ENCODE measurements at places on chromosomes 12 and 14. TPM values are rescaled to one million over a fixed set of nuclear protein-coding genes. Genes with fewer than 3 reads are reported as not detected.
A peak's percentile ranks its signal among the peaks of the same experiment; 100 is the strongest.

- no peak for DNase-seq
Measured at GRCh38 chr14:97010491-97011160, 213.4 kb downstream of the VRK1 start.

- DNase-seq, result no peak
Measured at GRCh38 chr14:72450473-72451044, 443.3 kb downstream of the DPF3 start.

The JPH4 gene
- total RNA-seq, result not detected

The TCL1B gene
- not detected for total RNA-seq

The TRIM9 gene
- 0.52 TPM for total RNA-seq

The CISTR gene
- not detected for total RNA-seq

DNA sequence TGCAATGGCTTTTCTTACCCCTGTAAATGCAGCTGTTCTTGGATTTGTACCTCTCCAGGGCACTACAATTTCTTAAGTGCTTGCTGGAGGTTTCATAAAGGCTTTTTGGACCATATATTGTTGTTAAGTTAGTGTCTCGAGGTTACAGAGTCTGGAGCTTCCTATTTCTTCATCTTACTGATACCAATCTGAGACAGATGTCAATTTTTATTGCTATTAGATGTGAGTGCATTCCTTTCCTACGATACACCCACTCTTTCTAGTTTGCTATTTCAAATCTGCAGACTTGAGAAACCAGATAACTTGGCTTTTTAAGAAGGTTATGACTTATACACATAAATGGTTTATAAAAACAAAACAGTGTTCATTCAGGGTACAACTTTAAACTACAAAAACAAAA, 2.1 kb downstream of the NOXRED1 start:
- no peak for DNase-seq

DNA sequence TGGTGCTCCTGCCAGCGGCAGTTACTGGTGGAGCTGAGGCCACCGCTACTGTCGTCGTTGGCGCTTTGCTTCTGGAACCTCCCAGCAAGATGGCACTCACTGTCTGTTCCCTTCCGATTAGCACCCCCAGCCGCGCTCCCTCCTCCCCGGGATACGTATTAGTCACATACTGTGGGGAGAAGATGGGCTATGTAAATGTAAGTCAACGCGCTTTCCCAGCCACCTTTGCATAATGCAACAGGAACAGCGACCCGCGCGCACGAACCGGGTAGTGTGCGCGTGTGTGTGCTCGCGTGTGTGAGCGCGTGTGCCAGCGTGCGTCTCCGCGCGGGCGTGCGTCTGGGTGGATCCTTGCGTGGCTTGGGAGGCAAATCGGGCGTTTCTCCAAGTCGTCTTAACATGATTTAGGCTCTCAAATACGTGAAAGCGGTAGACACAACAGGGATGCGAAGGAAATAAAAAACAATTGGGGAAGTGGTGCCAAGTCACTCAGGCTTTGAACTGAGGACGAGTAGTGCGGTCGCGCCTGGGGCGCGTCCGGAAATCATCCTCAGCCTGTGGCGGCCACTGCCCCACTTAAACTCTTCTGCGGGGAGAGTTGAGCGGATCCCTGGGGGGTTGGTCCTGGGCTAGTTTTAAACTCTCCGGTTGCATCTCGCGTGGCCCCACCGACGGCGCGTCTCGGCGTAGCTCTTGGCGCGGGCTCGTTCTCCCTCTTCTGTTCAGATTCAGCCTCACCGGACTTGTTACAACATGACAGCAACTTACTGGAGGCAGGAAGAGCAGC, 1.8 kb downstream of the FLRT2 start:
- DNase-seq, result peak; percentile 57

DNA sequence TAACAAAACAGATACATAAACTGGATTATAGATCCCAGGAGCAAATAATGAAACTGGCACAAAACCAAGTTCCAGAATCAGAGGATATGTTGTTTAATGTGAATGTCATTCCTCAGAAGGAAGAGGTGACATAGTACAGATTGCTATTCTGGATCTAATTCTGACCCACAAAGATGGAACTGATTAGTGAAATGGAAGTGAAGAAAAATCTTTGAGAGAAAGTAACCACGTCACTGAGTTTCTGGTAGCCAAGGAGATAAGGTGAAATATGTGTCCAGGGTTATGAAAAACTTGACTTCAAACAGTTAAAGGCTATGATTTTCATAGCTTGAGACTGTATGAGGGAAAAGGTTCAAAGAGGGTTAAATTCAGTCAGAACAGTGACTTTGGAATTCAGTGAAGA, 8.3 kb downstream of the OR10AD1 start:
- no peak for DNase-seq

DNA sequence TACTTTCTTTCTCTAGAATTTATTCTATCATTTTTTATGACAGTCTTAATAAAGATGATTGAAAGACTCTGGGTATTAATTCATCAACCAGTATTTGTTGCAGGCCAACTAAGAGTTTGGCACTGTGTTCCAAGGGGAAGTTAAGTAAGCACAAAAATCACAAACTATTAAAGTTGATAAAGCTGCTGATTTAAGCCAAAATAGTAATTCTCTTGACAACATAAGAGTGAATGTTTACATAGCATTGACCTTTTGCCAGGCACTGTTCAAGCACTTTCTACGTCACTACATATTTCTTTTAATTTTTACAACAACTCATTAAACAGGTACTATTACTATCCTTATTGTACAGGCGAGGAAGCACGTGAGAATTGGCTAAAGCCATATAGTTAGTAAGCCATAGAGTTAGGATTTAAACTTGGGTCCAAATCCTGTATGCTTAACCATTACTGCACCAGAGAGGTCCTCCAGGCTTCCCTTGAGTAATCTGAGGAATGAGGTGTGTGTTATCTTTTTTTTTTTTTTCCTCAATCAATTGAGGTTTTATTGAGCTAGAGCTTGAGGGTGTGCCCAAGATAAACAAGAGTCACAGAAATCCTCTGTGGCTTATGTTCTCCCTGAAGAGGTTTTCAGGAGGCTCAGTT, 1009.6 kb downstream of the DIO2 start:
- no peak for DNase-seq

DNA sequence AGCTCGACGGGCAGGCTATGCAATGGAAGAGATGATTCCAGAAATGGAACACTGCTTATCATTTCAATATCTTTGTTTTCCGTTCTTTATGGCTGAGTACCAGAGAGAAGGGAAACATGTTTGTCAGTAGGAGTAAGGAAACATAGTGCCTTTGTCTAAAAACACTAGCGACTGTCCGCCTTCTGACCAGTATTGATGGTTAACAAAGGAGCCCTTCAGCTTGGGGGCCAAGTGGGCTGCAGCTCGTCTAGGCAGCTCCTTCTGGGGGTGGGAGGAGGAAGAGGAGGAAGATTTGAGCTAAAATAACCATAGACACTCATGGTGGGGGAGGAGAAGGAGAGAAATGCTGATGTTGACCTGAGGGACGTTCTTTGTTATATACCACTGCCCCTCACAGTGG, 15.0 kb downstream of the COQ5 start:
- no peak for DNase-seq

- DNase-seq, result peak; percentile 48
Measured at GRCh38 chr12:31106101-31106803, 32.6 kb downstream of the DDX11 start.

DNA sequence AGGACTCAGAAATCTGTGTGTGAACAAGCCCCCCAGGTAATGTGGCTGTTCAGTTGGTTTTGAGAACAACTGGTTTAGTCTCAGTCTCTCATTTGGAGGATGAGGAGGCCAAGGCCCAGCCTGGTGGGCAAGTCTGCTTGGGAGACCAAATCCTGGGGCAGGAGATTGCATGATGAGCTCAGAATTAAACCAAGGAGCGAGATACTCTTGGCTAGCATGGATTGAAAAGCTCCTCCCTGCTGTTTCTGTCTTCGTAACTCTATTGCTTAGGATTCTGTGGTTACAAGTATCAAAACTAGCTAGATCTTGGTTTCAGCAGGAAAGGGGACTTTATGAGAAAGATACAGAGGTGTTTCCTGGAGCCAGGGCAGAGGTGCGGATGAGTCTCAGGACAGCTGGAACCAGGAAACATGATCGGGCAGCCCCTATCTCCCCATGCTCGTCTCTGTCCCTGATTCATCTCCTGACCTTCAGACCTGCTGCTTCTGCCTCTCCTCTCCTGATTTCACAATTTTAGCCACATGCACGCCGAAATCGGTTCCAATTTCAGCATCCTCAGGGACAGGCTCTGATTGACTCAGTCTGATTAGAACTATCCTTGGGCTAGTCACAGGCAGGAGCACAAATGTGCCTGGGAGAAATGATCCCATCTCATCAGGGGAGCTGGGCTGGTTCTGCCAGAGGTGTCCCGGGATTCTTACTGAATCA, 40.2 kb upstream of the RIN3 start:
- DNase-seq, result no peak

GRCh38 chr12:40144023-40144422, 38.1 kb upstream of the SLC2A13 start:
- DNase-seq, result peak; percentile 72

- DNase-seq, result no peak
Measured at GRCh38 chr14:19920021-19920657, at the start of gene OR4K5. Gene OR4K5, plus strand, starts transcription at chr14:19920607. Its CDS starts 0 bp downstream, at chr14:19920607.

DNA sequence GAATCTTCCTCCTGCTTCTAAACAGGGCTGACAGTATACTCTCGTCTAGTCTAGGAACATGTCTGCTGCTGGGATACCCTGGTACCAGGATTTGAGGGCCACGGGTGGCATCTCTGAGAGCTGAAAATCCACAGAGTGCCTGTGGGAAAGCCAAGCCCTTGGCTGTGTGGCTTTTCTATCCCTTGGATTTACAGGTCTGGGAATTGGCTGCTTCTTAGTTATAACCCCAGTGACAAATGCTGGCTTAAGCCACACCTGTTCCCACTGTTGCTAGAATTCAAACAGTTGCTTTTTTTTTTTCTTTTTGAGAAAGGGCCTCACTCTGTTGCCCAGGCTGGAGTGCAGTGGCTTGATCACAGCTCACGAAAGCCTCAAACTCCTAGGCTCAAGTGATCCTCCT, 14.3 kb upstream of the RIN3 start:
- no peak for DNase-seq

- no peak for DNase-seq
Measured at GRCh38 chr14:106051796-106052195, 525.4 kb downstream of the TMEM121 start.

DNA sequence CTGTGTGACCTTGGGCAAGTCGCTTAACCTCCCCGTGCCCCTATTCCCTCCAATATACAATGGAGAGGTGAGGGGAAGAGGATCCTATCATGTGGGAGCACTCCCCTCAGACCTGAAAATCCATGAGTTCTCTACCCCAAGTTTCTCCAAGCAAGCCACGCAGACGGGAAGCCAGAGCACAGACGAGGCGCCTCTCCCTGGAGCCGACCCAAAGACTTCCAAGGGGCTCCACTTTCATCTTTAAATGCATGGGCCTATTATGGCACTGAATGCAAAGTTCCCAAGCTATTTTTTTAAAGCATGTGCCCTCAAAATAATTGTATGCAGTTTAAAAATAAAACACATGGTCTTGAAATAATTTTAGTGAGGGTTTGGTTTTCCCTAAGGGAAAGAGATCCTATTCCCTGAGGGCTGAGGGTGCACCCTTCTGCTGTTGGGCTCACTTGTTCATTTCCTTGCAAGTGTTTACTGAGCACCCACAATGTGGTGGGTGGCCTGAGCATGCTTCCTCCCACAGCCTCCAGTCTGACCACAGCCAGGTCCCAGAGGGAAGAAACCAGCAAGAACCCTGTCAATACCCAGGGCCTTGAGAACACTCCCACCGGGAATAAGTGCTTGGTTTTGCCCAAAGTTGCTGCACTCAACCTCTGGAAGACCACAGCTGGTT, 14.6 kb downstream of the CMKLR1 start:
- no peak for DNase-seq

The EMP1 gene
- total RNA-seq, result 26.4 TPM

The FITM1 gene
- total RNA-seq, result 0.26 TPM

The HOXC5 gene
- not detected for total RNA-seq

- DNase-seq, result no peak
Measured at GRCh38 chr14:53947094-53947445, 9.6 kb downstream of the BMP4 start.

DNA sequence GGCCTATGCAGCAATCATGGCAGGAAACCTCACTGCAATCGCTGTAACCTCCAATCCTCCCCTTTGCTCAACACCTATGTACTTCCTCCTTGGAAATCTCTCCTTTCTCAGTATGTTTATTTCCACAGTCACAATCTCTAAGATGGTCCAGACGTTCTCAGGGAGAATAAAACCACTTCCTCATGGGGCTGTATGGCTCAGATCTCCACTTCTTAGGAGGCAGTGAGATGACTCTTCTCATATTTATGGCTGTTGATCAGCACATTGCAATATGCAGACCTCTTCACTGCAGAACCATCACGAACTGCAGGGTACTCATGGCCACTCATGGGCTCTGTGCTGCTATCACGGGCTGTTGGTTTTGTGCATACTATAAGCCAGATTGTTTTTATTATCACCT, 17.1 kb upstream of the OR4K17 start:
- DNase-seq, result no peak

The BCL11B gene
- total RNA-seq, result 48.2 TPM

The SIX1 gene
- 0.31 TPM for total RNA-seq

- no peak for DNase-seq
Measured at GRCh38 chr12:95896846-95897245, 38.1 kb downstream of the SNRPF start.

GRCh38 chr14:93715279-93715927, 72.9 kb downstream of the PRIMA1 start:
- no peak for DNase-seq

- no peak for DNase-seq
Measured at GRCh38 chr12:63305901-63306875, 155.2 kb upstream of the AVPR1A start.

DNA sequence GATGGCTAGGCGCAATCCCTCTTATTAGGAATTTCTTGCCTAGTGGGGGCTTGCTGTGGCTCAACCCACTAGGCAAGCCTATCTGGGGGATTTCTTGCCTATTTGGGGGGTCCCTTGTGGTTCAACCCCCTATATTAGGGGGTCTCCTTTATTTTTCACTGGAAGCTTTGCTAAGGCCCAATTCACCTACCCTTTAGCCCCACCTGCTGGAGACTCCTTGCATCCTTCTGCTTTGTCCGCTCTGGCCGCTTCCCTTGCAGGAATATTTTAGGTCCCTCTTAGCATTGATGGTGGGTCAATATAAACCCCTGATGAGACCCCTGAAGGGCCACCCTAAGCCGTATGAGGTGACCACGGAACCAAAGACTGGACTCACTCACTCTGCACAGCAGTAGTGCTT, 1552.1 kb downstream of the AACS start:
- no peak for DNase-seq

DNA sequence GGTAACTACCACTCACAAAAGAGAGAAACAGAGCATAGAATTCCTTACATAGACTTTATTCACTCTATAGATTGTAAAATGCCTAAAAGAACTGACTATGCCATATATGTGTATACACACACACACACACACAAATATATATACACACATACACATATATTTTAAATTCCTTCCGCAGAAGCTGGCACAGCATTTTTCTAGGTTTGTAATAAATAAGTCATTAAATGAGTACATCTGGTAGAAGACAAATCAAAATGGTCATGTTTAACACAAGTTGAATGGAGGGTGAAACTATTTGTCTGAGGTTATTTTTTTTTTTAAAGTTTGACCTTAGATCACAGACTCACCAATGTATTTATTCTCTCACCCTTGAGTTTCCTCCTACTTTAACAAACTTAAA, 58.2 kb downstream of the CCER1 start:
- no peak for DNase-seq

The STON2 gene
- total RNA-seq, result 0.30 TPM

The HOXC4 gene
- not detected for total RNA-seq

Data from activated CD4-positive, alpha-beta T cell treated with anti-CD3 and anti-CD28 coated beads, Interleukin-2, amount 10 ng/mL, durations not matched to agents 24 days and 14 days (primary cell).